NCI-H774 (cell line): ENCODE measurements at places on chromosomes 16 and 17.

DNA sequence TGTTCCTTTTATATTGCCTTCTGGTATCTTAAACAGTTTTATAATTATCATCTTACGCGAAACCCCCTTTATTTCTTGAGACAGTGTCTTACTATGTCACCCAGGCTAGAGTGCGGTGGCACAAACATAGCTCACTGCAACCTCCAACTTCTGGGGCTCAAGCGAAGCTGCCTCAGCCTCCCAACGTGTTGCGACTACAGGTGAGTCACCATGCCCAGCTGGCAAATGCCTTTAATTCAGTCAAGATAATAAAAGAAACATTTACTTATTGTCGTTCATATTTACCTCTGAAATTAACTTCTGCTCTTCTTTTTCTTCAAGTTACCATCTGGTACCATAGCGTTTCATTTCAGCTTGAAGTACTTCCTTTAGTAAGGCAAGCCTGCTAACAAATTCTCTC is 43.9 kb downstream of the FBXL20 start:
- no peak for DNase-seq

DNA sequence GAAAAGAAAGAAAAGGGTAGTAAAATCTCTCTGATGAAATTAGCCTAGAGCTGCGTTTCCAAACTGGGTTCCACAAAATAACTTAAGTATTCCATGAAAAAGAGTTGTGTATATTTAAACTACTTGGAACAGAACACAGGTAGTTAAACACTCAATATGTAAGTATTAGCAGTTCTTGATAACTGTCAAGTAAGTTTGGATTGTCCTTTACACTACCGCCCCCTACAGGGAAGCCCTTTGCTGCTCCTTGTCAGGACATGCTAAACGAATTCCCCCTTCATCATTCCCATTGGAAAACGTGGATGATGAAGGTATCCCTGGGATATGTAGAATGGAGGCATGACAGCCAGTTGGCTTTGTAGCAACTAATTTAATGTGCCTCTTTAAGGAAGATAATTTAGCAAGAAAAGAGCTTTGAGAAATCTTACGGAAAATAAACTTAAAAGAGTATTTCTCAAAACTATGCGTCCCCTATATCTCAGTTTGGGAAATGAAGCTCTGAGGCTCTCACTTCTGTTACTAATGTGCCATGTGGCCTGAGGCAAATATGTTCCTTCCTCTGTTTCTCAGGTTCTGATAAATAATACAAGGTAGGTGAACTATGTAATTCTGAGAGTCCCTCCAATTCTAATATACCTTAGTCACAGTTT is 18.8 kb downstream of the NCBP3 start:
- no peak for DNase-seq

- DNase-seq = no peak
Measured at GRCh38 chr16:84397090-84397489, 28.8 kb downstream of the ATP2C2 start.

DNA sequence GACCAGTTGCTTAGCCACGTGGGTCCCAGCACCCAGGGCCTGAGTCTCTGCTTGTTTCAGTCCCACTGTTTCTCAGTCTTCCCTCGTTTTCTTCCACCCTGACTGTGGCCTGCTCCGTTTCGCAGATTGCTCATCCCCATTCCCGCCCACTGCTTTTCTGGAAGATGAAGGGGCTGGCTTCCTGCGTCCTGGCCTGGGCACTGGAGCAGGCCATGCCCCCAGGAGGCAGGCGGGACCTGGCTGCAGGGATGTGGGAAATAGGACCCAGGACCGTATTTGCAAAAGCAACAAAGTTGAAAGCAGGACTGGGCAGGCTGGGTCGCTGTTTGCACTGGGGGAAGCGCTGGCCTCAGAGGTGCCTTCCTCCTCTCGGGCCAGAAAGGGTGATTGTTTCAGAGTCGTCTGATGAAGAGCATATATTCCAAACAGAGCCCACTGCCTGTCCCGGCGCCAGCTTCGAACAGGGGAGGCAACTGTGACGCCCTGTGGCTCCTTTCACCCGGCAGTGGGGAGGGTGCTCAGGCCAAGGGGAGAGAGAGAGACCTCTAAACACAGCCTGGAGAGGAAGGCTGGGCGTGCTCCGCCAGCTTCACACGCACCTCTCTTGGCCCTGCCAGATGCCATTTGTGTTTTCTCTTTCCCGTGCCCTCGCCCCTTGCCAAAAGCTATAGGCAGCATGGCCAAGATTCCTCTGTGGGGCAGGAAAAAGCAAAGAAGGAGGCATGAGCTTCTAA is 108.6 kb downstream of the CMIP start:
- DNase-seq = no peak

DNA sequence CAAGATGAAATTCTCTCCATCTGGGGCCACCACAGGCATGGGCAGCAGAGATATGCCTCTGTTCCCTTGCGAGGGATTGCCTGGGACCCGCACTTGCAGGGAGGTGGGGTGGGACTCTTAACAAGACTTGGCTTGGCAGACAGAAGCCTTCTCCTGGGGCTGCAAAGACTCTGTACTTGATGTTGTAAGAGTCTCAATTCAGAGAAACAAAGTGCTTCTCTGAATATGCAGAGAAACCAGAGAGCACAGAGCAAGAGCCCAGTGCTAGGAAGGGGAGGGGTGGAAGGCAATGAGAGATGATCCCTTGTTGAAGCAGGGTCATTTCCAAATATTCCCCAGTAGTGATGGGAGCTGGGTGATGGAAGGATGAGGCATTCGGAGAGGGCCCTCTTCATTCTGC is 2.2 kb downstream of the MMP28 start:
- DNase-seq = no peak

DNA sequence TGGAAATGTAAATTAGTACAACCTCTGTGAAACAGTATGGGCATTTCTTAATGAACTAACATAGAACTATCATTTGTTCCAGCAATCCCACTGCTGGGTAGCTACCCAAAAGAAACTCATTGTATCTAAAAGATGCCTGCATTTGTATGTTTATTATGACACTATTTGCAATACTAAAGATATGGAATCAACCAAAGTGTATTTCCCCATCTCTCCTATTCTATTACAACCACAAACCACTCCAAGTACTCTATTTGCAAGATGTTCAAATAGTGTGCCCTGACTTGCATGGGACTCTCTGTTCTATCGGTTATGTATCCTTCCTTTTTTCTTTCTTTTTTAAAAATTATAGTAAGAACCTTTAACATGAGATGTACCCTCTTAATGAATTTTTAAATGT is 845.2 kb downstream of the CDH11 start:
- DNase-seq = no peak

GRCh38 chr16:2779978-2780898 is 3.2 kb upstream of the ELOB start:
- DNase-seq = no peak

- no peak for DNase-seq
Measured at GRCh38 chr17:78963378-78963777, 16.3 kb downstream of the LGALS3BP start.

- DNase-seq = no peak
Measured at GRCh38 chr17:10292057-10292937, 80.5 kb downstream of the MYH13 start.

- DNase-seq = no peak
Measured at GRCh38 chr16:53913099-53913870, 209.3 kb downstream of the FTO start.

DNA sequence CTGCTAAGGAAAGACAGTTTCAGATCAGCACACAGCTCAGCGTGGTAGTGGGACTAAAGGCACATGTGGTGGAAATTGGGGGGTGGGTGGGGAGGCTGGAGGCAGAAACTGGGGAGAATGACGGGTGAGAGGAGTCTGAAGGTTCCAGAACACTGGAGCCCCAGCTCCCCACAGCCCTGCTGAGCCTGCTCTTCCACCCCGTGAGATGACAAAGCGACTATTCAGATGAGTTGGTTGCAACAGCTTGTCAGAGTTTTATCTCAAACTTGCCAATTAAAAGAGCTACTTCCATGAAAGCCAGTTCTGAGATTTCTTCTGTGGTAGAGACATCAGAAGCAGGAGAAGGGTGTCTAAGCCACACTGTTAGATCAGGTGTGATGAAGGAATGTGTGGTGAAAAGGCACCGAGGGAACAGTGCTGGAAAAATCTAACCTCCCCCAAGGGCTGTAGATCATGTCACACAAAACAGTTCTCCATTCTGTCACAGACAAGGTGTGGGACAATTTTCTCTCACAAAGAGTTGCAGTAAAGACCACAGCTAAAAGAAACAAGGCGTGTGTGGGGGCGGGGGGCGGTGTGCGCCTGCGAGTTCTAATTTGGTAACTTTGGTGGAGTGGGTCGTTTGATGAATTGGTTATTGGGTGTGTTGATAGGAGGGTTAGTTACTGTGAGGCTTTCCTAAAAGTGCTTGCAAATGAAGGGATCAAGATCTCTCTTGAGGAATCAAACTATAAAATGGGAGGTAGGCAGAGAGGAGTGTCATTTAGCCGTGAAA is 39.0 kb downstream of the CCDC182 start:
- DNase-seq = no peak

DNA sequence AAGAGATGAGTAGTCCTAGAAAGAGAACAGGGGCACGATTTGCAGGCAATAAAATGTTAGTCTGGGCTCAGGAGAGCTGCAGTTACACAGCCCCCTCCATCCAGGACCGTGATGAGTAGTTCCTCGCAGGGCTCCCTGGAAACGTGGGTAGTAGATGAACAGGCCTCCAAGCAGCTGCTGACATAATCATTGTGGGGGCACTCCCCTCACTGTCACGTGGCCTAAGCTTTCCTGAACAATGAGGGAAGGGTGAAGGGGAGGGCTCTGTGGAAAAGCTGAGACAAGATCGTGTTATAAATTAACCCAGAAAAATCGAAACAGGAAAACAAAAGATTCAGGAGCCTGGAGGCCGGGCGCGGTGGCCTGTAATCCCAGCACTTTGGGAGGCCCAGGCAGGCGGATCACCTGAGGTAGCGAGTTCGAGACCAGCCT is 1.3 kb upstream of the PER1 start:
- DNase-seq = no peak

DNA sequence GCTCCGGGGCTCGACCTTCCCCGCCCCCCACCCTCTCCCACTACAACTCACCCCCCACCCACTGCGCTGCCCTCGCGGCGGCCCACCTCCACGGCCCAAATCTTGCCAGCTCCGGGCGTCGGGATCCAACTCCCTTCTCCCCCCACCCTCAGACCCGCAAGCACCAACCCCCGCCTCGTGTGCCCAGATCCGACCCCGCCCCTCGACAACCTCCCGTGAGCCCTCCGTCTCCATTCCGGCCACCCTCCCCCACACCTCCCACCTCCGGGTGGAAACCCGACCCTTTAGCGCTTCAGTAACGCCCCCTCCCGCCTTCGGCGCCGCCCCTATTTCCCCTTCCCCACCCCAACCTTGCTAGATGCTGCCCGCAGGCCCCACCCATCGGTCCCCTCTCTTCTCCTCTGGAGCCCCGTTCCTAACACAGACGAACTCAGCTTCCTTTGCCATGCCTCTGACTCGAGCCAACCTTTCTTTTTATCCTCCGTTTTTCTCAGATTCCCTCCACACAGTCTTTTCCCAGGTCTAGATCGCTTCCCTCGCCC is 717 bp downstream of the UBE2Z start:
- peak; percentile 79 for DNase-seq

DNA sequence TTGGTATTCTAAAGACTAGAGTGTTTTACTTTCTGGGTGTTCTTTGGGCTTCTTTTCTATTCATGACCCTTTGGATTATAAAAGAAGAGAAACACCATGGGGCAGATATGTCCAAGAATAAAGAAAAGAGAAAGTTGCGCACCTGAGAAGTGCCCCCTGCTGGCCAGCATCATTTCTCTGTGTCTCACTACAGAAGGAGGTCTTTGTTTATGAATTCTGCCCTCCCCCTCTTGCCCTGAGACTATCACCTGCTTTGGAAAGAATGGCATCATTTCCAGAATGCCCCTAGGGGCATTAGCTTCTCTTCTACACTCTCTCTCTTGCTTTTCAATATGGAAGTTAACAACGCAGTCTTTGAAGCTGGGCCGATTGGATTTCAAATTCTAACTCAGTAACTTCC is 45.0 kb downstream of the CDH13 start:
- no peak for DNase-seq

GRCh38 chr17:63930951-63931575 is 1.1 kb downstream of the CD79B start:
- no peak for DNase-seq
